ENCODE measurements at places on chromosomes 4 and X.

DNA sequence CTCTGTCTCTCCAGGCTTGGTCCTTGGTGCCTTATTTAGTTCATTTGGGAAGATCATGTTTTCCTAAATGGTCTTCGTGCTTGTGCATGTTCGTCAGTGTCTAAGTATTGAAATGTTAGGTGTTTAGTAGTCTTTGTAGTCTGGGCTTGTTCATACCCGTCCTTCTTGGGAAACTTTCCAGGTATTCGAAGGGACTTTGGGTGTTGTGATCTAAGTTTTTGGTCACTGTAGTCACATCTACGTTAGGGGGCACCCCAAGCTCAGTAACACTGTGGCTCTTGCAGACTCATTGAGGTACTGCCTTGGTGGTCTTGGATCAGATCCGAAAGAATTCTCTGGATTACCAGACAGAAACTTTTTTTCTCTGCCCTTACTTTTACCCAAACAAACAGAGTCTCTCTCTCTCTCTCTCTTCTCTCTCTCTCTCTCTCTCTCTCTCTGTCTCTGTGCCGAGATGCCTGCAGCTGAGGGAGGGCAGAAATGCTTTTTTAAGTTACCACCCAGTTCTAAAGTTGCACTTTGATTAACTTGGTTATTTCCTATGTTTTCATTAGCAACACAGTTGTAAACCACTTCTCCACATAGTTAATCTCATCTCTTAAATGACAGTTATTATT, 67.6 kb upstream of the SLC7A3 start:
- peak; percentile 12 for DNase-seq

GRCh38 chr4:74175379-74175778, 17.5 kb downstream of the MTHFD2L start:
- DNase-seq, result no peak

- no peak for DNase-seq
Measured at GRCh38 chr4:173230062-173230461, 61.5 kb downstream of the GALNT7 start.

DNA sequence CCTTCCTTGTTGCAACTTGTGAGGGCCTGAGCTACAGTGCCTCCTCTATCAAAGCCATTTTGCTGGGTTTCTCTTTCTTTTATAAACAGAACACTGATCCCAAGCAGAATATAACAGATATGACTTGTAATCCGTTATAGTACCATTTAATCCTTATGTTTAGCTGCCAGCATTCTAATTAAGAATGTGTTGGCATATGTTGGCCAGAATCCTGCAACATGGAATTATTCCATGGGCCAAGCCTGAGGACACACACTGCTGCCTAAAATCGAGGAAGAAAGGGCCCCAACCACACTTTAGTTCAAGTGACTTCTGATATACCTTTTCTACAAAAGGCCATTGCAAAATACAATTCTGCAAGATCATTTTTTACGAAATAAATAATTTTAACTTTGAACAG, 28.0 kb downstream of the PALLD start:
- no peak for DNase-seq

DNA sequence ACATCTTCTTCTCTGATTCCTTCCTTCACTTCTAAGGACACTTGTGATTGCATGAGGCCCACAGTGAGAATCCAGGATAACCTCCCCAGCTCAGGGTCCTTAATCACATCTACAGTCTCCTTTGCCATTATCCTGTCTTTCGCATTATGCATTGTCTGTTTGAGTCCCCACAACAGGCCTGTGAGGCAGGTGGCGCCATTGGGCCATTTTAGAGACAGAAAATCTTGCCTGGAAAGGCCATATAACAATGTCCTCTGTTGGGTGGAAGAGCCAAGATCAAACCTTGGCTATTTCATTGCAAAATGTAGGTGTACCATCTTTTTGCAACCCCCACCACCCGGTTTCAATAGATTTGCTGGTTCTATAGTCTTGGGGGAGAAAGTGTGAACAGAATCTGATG, 11.8 kb upstream of the DCUN1D4 start:
- DNase-seq, result no peak

DNA sequence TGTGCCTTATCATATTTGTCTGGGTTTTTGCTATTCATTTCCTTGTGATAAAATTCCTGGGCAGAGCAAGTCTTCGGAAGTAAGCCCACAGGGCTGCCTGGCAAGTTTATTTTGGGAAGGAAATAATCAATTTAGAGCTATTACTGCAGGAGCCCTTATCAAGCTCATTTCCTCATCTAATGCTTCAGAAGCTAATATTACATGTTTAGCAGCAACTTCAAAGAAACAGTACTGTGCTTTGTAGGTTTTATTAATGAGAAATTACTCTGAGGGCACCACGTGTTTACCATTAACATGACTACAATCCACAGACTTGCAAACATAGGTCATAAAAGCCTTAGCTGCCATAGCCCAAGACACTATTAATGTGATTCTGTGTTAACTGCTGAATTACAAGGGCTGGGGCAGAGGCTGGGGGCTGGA, 540.0 kb downstream of the SPRY1 start:
- DNase-seq, result no peak

- DNase-seq, result no peak
Measured at GRCh38 chrX:47936224-47936939, 67.4 kb downstream of the ZNF182 start.

GRCh38 chr4:8404791-8405515, 35.6 kb downstream of the ACOX3 start:
- DNase-seq, result no peak

DNA sequence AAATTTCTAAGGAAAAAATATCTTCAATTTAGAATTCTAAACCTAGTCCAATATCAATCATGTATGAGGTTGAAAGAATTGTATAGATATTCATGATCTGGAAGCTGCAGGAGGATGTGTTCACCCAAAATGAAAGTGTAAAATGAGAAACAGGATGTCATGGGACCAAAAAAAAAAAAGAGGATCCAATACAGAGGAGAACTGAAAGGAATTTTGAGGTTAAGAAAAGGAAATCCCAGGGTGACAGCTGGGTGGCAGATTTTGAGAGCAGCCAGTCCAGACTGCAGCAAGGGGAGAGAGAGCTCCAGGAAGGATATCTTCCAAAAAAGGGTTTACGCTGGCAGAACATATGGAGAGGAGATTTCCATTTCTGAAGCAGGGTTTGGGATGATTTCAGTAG, 38.9 kb downstream of the TLR10 start:
- no peak for DNase-seq

GRCh38 chr4:38782452-38783108, at the start of gene TLR10:
TSS of gene TLR10 (minus strand) at chr4:38782990. CDS start at chr4:38775590, 7,400 bp downstream.
- no peak for DNase-seq

DNA sequence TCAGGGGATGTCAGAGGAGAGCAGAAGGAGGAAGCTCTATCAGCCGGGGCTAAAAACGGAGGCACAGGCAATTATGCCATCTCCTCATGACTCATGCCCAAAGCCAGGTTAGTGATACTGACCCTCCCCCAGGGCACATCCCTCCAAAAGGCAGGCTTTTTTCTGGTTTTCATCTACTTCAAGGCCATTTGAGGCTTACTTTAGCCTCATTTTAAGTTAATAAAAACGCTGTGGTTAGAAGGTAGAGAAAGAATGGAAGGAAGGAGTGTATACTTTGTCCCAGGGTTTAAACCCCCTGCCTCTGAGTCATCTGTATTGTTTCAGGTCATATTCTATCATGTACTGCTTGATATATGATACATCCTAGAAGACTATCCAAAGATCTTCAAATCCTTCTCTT, 89.7 kb upstream of the NDP start:
- no peak for DNase-seq

- DNase-seq, result no peak
Measured at GRCh38 chrX:121579016-121579760, 531.8 kb downstream of the GLUD2 start.

GRCh38 chr4:169811476-169811875, 53.7 kb upstream of the HPF1 start:
- DNase-seq, result no peak

DNA sequence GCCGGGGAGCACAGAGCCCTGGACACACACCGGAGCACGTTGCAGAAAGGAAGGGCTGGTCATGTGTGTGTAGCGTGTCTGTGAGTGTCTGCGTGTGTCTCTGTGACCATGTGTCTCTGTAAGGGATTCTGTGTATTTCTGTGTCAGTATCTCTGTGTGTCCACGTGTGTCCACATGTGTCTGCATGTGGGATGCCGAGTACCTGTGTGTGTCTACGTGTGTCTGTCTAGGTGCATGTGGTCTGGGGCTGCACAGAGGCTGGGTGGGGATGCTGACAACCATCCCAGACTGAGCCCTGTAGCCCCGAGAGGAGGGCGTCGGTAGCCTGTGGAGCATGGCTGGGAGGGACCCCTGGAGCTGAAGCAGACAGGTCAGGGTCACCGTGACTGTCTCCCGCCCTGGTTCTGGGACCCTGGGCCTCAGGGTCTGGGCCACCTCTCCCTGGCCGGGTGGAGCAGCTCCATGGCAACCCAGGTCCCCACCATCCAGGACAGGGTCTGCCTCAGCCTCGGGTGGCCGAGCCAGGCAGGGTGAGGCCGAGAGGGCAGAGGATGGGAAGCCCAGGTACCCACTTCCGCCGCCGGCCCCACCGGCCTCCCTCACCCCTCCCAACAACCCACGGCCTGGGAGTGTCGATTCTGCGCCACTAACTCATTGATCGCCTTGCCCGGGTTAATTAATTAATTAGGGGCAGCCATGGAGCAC, 122.7 kb downstream of the FAM53A start:
- no peak for DNase-seq

All from GM04504 (cell line).